ENCODE measurements at places on chromosomes 11 and 22.

- DNase-seq: no peak
These were observed 578 bp upstream of the NUP160 start for GRCh38 chr11:47848700-47849155.

DNA sequence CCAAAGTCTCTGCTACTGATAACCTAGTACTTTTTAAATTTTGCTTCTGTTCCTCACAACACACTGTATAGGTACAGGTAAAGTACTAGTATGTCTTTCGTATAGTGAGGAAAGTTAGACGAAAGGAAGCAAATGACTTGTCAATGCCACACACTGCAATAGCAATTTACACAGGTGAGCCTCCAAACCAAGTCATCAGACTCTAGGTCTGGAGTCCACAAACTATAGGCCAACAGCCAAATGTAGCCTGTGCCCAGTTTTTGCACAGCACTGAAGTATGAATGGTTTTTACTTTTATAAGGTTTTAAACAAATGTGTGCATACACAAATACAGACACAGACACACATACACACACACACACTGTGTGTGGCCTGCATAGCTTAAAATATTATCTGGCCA, 28.1 kb downstream of the ALG8 start:
- DNase-seq: no peak

DNA sequence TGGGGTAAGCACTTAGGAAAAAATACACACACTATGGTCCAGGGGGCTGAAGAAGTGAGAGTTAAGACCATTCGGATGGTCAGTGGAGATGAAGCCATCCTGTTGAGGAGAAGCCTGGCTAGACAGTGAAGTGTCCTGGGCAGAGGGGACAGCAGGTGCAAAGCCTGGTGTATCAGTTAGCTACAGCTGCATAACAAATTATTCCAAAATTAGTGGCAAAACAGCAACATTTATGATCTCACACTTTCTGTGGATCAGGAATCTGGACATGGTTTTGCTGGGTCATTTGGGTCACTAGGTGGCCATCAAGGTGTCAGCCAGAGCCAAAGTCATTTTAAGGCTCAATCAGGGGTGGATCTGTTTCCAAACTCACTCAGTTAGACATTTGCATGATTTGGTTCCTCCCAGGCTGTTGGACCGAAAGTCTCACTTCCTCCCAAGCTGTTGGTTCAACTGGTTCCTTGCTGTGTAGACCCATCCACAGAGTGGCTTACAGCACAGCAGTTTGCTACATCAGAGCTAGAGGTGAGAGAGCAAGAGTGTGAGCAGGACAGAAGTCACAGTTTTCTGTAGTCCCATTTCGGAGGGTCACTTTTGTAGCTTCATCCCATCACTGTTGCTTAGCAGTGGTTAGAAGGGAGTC, 80.1 kb upstream of the ALX4 start:
- DNase-seq: no peak

- no peak for DNase-seq
These were observed 4.2 kb upstream of the UVRAG start for GRCh38 chr11:75810637-75811390.

- DNase-seq: no peak
These were observed 182.2 kb downstream of the IGLL1 start for GRCh38 chr22:23397613-23398567.

- DNase-seq: no peak
These were observed 29.2 kb downstream of the TBX1 start for GRCh38 chr22:19789828-19790227.

GRCh38 chr22:36330655-36331305, 57.0 kb downstream of the MYH9 start:
- DNase-seq: no peak

- DNase-seq: no peak
These were observed 30.8 kb downstream of the MARK2 start for GRCh38 chr11:63869683-63870082.

DNA sequence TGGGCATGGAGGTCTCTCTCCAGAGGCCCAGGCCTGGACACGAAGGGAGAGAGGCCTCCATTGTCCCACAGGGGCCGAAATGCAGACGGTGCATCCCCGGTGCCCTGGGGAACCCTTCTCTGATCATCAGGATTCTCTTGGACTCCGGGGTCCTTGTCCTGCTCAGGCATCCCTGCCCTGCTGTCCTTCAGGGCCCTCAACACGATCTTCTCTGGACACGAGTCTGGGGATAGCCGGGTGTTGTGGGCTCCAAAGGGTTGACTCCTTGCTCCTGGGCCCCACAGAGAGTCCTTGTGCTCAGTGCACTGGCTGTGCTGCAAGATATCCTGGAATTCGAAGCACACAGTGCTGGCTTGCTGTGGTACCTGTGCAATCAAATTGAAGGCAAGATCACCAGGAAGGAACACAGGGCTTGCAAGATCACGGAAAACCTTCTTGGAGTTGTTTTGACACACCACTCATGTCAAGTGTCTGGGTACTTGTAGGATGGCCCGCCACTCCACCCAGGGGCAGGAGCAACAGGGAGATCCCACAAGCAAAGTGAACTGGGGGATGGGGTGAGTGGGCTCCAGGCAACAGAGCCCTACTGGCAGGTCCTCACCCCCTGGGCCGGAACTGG, 61.3 kb upstream of the PRODH start:
- no peak for DNase-seq

GRCh38 chr11:638631-639331, 1.7 kb downstream of the DRD4 start:
- DNase-seq: no peak

Data from esophagus squamous epithelium (tissue), 5 donors.